NCI-H748 treated with DMSO at 0.1 percent for 48 hours (cell line): ENCODE measurements at places on chromosomes 4 and X.

- no peak for DNase-seq
Measured at GRCh38 chr4:71380788-71381187, 42.0 kb downstream of the SLC4A4 start.

- DNase-seq: peak; percentile 38
Measured at GRCh38 chr4:110046588-110047049, 133.9 kb downstream of the EGF start.

DNA sequence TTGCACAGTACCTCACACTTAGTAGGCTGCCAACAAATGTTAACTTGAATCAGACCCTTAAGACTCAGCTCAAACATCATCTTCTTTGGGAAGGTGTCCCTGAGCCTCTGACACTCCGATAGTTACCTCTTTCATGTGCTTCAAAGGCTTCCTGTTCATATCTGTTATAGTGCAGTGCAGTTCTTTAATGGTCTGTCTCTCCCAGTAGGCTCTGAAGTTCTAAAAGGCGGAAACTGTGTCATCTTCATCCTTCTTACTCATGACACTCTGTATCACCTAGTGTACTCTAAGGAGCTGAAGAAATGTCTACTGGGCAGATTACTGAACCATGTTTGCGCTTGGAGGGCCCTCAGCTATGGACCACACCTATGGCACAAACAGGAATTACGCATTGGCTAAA is 2.1 kb upstream of the DIAPH2 start:
- DNase-seq: no peak

DNA sequence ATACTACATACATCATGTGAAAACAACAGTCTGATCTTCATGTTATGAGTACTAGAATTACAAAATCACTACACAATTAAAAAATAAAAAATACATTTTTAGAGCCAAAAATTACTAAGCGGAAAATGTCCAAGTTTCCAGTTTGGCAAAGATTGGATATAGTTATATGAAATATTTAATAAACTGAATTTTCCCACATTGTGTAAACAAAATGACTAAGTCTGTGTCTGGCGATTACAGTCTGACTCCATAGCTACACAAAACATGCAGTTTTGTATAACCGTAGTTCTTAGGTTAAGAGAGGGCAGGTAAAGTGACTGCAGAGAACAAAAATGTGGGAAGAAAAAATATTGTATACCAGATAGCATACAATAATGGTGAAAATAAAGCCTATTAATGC is 59.2 kb upstream of the TMEM47 start:
- no peak for DNase-seq

DNA sequence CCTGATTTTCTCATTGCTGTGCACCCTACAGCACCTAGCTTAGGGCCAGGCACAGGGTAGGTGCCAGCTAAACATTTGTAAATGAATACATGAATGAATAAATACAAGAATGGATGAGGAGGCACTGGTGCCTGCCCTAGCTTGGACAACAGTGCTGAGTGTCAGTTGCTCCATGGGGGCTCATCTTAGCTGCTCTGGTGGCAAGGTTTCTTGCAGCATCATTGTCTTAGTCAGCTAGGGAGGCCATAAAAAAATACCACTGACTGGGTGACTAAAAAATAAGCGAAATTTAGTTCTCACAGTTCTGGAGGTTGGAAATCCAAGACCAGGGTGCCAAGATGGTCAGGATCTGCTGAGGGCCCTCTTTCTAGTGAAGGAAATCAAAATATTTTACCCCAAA is 31.2 kb downstream of the TMEM31 start:
- DNase-seq: no peak

DNA sequence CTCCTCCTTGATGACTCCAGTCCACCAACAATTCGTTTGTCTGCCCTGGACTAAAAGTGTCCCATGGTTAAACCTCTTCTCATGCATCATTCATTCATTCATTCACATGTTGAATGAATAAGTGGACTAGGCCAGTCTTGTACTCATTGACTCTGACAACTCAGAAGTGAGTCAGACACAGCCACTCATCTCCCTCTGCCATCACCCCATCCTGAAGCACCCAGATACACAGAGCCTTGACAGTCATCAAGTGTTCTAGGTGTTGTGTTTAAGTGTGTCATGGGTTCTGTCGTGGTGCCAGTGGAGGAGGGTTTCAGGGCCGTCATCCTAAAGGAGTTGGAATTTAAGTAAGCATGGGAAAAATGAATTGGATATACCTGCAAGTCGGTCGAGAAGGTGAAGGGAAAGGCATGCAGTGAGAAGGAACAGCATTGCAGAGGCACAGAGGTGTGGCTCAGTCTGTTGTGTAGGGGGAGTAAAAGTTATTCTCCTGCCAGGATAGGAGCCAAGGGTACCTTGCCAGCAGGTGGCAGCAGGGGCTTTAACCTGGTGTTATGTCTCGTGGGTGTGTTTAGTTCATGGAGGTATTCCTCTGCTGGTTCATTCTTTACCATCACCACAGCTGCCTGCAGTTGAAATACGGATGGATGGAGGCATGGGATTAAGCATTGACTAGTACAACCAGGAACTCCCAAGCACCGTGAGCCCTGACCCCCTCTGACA is 18.3 kb downstream of the MAGED2 start:
- no peak for DNase-seq

DNA sequence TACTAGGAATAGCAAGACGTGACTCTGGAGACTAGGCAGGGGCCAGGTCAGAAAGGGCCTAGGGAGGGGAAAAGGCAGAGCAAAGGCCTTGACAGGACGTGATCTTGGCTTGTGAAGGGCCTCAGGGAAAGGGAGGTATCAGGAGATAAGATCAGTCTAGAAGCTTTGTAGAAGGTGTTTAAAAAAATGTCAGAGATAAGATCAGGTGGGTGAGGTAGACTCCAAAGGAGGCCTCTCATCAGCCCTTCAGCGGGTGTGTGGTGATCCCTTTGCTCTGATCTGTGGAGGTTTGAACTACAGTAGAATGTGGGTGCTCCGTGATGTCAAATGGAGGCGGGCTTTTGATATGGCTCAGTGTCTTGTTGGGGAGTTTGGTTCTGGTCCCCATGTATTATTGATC is 78.8 kb upstream of the PRPS1 start:
- DNase-seq: no peak
